ENCODE measurements at places on chromosomes 7 and 10.

- H3K36me3 ChIP-seq = peaks cover 23% of the 10 kb centered on the region
- peaks cover 21% of the 10 kb centered on the region for H3K27me3 ChIP-seq
- no peak for DNase-seq
- H3K27ac ChIP-seq = no peak overlapping the region
- no peak overlapping the region for H3K4me3 ChIP-seq
- peaks cover 32% of the 10 kb centered on the region for H3K4me1 ChIP-seq
These were observed 19.7 kb downstream of the ZNF783 start for GRCh38 chr7:149281508-149282330.

DNA sequence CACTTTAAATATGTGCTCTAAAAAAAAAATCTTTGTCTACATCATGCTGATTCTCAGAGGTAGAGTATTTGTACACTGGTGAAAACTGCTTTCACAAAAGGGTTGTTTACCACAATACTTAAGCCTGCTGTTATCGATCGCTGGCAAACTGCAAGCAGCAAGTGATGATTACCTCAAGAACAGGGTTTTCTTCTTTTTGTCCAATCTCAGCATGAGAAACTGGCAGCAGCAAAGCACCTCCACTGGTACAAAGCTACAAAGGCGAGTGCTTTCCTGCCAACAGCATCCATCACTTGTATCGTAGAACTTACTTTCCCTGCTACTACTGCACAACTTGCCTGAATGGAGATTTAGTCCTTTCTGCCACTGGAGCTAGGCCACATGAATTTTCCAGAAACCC is 276.5 kb downstream of the DGKB start:
- H3K27ac ChIP-seq = no peak overlapping the region
- H3K4me3 ChIP-seq = no peak overlapping the region
- no peaks in the 10 kb centered on the region for H3K4me1 ChIP-seq
- no peaks in the 10 kb centered on the region for H3K27me3 ChIP-seq

GRCh38 chr7:259751-260405 is 30.1 kb upstream of the FOXL3 start:
- peaks cover 23% of the 10 kb centered on the region for H3K27me3 ChIP-seq
- no peaks in the 10 kb centered on the region for H3K4me1 ChIP-seq
- no peak overlapping the region for H3K27ac ChIP-seq
- no peak overlapping the region for H3K4me3 ChIP-seq
- no peak for DNase-seq

DNA sequence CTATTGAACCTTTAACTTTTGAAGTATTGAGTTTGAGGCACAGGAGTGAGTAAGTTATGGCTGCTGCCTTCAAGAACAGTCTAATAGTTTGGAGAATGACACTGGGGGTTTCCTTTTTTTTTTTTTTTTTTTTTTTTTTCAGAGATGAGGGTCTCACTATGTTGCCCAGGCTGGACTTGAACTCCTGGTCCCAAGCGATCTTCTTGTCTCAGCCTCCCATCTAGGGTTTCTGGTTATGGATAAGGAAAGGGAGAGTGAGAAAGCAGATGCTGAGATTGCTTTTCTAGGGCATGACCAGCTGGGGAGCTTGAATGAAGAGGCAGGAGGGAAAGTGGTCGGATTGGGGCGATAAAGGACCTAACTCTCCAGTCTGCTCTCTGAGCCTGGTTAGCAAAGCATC is 59.9 kb upstream of the BTRC start:
- no peak overlapping the region for H3K27ac ChIP-seq
- no peak overlapping the region for H3K4me3 ChIP-seq
- no peak for DNase-seq

DNA sequence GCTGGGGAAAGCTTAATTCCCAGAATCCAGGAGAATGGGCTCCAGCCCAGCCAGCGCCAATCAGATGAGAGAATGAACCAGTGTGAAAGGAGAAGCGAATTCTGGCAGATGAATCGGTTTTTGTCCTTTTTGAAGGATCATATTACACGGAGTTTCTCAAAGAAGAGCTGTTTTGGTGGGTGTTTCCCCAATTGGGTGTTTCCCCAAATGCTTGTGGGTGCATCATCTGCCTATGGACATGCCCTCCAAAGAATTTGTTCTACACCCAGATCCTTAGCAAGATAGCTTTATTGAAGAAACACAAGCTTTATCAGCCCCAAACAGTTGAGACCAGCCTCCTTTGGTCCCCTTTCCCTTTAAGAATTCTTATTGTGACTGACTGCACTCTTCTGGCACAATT is 186.5 kb upstream of the GPR26 start:
- no peak overlapping the region for H3K4me3 ChIP-seq
- peaks cover 3% of the 10 kb centered on the region for H3K27me3 ChIP-seq
- H3K4me1 ChIP-seq = peaks cover 5% of the 10 kb centered on the region
- no peak for DNase-seq
- H3K36me3 ChIP-seq = no peaks in the 10 kb centered on the region

GRCh38 chr7:84237533-84238173 is 43.1 kb upstream of the SEMA3A start:
- no peak overlapping the region for H3K4me3 ChIP-seq
- H3K4me1 ChIP-seq = peaks cover 6% of the 10 kb centered on the region
- no peaks in the 10 kb centered on the region for H3K36me3 ChIP-seq
- H3K27me3 ChIP-seq = peaks cover 1% of the 10 kb centered on the region
- no peak overlapping the region for H3K27ac ChIP-seq
- no peak for DNase-seq

GRCh38 chr7:15280078-15280733 is 281.6 kb downstream of the AGMO start:
- H3K27me3 ChIP-seq = no peaks in the 10 kb centered on the region
- no peak overlapping the region for H3K27ac ChIP-seq
- H3K36me3 ChIP-seq = no peaks in the 10 kb centered on the region
- H3K4me1 ChIP-seq = no peaks in the 10 kb centered on the region
- no peak for DNase-seq

- H3K27ac ChIP-seq = no peak overlapping the region
- peaks cover 6% of the 10 kb centered on the region for H3K36me3 ChIP-seq
- H3K4me3 ChIP-seq = no peak overlapping the region
- DNase-seq = no peak
- peaks cover 17% of the 10 kb centered on the region for H3K4me1 ChIP-seq
These were observed 1.2 kb upstream of the ZNF746 start for GRCh38 chr7:149498811-149499210.

DNA sequence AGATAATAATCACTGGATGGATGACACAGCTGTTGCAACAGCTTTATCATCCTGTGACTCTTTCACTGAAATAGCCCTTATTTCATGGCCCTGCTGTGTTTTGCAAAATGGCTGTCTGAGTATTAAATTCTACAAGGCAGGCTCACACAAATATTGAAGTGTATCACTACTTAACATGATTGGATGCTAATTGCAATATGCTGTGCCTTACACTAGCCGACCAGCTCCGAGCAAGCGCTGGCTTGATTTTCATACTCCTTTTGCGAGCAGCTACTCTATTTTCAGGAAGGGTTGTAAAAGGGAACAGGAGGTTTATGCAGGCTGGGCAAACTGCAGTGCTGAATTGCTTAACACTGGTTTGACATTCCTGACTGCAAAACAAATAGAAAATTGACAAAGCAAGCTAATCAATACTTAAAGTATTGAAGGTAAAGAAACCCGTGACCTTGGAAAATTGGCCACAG is 121.6 kb downstream of the CACNB2 start:
- no peak overlapping the region for H3K27ac ChIP-seq
- H3K27me3 ChIP-seq = no peaks in the 10 kb centered on the region
- H3K36me3 ChIP-seq = no peaks in the 10 kb centered on the region
- H3K4me1 ChIP-seq = peaks cover 10% of the 10 kb centered on the region
- no peak overlapping the region for H3K4me3 ChIP-seq

DNA sequence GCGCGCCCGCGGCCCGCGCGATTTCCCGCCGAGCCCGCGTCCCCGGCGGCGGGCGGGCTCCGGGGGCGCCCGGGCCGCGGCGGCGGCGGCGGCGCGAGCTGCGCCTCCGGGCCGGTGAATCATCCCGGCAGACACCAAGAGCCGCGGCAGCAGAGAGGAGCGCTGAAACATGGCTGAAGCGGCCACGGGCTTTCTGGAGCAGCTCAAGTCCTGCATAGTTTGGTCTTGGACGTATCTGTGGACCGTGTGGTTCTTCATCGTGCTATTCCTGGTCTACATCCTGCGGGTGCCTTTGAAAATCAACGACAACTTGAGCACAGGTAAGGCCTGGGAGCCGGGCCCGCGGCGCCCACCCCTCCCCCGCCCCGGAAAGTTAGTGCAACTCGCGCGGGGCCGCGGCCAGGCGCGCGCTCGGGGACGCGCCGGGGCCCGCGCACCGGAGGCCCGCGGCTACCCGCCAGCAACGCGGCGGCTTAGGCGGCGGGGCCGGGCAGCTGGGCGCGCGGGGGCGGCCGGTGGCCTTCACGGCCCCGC is at the start of gene ST7:
Gene ST7, plus strand, starts transcription at position 130 of the 534 bp plus-strand sequence. Its CDS starts 40 bp downstream, at position 170.
- H3K27ac ChIP-seq = peak within 1 kb of the TSS; percentile 99
- DNase-seq = peak; percentile 50
- peaks cover 14% of the 10 kb centered on the region for H3K27me3 ChIP-seq
- peak within 1 kb of the TSS; percentile 99 for H3K4me3 ChIP-seq
- H3K36me3 ChIP-seq = peaks cover 16% of the 10 kb centered on the region
- H3K4me1 ChIP-seq = peaks cover 33% of the 10 kb centered on the region

DNA sequence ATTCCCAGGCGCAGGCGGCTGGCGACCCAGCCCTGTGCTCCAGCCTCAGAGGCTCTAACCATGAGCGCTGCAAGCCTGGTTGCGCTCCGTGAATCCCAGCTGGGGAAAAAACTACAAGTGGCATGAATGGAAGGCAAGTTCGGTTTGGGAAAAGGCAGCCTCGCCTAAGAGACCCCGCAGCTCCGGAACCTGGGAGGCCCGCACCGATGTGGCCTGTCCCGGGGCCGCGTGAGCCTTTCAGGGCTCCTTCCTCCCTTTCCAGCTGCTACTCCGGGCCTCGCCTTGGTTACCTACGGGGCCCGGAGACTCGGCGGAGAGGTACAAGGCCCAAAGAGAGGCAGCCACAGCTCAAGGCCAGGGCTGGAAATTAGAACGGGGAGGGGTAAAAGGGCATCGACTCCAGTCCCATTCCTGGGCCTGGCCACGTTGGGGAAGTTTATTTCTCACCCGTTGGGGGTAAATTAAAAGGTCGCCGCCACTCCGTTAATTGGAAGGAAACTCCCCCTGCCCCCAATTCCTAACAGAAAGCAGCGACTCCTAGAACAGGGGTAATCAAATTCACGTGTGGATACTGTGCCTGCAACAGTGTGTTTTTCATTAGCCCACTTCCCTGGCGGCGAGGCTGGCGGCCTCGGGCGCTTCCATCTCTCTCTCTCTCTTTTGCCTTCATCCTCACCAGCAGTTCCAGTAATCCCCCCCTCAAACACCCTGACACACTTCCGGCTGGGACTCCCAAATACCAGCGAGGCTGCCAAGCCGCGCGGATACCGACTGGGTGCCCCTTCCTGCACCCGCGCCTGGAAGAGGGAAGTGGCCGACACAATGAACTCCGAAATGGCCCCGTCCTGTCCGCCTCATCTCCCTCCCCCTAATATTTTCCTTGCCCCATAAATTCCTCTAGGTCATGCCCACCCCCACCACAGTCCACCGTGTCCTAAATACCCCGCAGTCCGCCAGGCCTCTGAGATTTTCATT is 1.5 kb upstream of the HOXA9 start:
- peaks cover 44% of the 10 kb centered on the region for H3K4me1 ChIP-seq
- H3K36me3 ChIP-seq = peaks cover 4% of the 10 kb centered on the region
- peaks cover 35% of the 10 kb centered on the region for H3K27me3 ChIP-seq
